ENCODE measurements at places on chromosomes 12 and 14.
A peak's percentile ranks its signal among the peaks of the same experiment; 100 is the strongest.

DNA sequence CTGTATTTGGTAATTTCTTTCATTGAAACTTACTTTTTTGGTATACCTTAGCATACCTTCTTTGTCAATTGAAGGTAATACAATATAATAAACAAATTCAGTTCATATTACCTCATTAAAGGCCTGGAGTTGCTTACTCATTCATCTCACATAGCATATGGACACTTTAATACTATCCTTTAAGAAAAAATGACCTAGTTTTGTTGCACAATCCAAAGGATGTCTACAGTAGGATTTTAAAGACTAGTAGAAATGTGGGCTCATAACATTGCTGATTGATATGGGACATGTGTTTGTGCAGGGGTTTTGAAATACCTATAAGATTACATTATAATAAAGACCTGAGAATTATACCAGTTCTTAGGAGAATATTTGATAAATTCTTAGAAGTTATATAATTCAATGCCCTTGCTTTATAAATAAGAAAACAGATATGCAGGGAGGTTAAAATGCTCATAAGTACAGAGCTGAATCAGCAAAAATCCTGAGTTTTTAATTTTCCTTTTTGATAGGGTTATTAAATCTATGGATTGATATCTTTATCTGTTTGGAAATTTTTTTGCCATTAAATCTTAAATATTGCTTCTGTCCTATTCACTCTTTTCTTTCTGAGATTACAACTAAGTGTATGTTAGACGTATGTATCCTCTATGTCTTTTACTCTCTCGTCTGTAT is 352.1 kb downstream of the ATP23 start:
- no peak for DNase-seq

DNA sequence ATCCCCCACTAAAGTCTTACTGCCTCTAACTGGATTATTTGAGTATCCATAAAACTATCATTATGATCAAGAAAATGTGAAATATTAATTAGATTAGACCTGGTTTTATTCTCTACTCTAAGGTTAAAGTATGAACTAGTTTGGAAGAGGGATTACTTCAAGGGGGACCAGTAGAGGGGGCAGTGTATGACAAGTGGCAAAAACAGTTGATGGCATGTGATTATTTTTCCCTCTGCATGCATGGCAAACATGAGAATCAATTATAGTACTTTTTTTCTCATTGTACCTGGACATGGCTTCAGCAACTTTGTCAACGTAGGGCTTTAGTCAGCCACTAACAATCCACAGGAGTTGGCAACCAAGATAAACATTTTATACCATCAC is 145.0 kb upstream of the SLC38A2 start:
- DNase-seq, result no peak

DNA sequence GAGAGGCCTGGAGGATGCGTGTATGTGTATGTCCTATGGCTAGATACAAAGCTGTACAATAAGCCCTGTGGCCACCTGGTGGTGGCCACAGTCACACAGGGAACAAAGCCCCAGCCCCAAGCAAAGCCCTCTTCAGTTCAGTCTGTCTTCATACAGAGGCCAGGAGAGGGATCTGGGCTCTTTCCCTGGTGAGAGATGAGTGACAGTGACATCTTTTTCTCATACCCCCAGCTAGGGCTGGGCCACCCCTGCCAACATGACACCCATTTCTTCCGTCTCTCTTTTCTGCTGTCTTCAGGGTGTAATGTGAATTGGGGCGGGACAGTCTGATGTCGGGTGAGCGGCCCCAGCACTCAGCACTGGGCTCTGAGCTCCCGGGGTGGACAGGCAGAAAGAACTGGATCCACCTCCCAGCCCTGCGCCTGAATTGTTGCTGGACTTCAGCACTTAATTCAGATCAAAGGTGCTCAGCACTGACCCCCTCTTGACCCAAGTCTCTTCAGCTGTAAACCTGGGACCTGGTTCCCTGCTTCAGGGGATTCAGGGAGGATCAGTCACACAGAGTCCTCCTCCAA is 59.8 kb downstream of the SERPINA3 start:
- DNase-seq, result no peak

DNA sequence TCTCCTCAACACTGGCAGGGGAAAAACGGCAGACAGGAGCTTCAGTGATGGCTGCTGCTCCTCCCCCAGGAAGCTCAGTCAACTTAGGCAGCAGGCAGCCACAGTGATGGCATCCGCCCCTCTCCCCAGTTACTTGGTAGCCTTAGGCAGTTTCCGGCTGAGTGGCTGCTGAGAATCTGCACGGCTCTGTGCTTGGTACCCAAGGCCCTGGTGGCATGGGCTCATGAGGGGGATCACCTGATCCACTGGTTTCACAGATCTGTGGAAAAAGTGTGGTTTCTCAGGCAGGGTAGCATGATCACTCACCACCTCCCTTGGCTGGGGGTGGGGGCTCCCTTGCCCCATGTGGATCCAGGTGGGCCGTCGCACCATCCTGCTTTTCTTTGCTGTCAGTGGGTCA is 244.6 kb upstream of the MDGA2 start:
- DNase-seq, result no peak

- DNase-seq, result peak; percentile 82
These were observed 1.2 kb upstream of the BMAL2 start for GRCh38 chr12:27331291-27331926.

DNA sequence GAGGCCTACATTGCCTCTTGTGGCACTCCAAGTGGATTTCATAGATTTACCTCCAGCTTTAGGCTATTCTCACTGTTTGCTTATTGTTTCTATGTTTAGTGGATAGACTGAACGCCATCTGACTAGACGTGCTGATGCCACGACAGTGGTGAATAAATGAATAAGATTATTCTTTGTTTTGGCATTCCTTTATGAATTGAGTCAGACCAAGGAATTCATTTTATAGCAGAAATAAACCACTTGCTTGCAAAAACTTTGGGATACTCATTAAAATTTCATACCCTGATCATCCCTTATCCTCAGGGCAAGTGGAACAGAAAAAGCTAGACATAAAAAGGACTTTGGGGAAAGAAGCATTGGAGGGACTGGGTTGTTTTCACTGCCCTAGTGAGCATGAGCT is 71.7 kb upstream of the FERMT2 start:
- peak; percentile 54 for DNase-seq

GRCh38 chr12:15527201-15528080 is 205.1 kb downstream of the PTPRO start:
- no peak for DNase-seq

GRCh38 chr14:62952226-62952625 is 93.0 kb downstream of the KCNH5 start:
- no peak for DNase-seq

GRCh38 chr12:122943196-122943595 is 23.1 kb downstream of the ABCB9 start:
- no peak for DNase-seq

- peak; percentile 60 for DNase-seq
These were observed 194.8 kb downstream of the CAPZA3 start for GRCh38 chr12:18932715-18933114.

- DNase-seq, result no peak
These were observed 8.1 kb downstream of the BCL7A start for GRCh38 chr12:122029620-122030423.

- DNase-seq, result peak; percentile 28
These were observed 602.8 kb downstream of the ALG10 start for GRCh38 chr12:34625116-34625515.

DNA sequence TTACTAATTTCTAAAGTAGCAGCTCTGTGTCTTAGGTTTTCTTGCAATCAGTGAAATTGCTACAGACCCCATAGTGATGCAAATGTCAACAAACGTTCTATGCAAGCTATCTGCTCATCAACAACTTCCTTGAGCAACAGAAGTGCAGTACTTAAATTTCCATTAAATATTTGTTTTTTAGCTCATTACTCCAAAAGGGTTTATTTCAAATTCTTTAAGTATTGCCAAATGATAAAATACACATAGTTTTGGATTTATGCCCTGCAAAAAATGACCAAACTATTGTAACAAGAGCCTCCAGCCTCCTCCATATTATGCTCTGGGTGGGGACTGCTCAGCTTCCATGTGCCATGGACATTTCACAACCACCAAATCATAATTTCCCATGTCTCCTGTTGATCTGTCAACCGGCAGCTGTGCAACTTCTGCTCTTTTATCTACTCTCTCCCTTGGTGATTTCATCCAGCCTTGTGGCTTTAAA is 4.4 kb downstream of the BDKRB1 start:
- DNase-seq, result peak; percentile 73

- no peak for DNase-seq
These were observed 88.6 kb downstream of the MGST1 start for GRCh38 chr12:16435875-16436554.

GRCh38 chr14:41404126-41404525 is 202.6 kb upstream of the LRFN5 start:
- no peak for DNase-seq

GRCh38 chr12:47206450-47207339 is 126.9 kb upstream of the AMIGO2 start:
- DNase-seq, result no peak

- peak; percentile 17 for DNase-seq
These were observed 745.7 kb downstream of the DIO2 start for GRCh38 chr14:79465651-79466050.

- DNase-seq, result no peak
These were observed 293.8 kb downstream of the NOVA1 start for GRCh38 chr14:26304056-26304455.

GRCh38 chr12:77882709-77883108 is 52.0 kb downstream of the NAV3 start:
- no peak for DNase-seq

DNA sequence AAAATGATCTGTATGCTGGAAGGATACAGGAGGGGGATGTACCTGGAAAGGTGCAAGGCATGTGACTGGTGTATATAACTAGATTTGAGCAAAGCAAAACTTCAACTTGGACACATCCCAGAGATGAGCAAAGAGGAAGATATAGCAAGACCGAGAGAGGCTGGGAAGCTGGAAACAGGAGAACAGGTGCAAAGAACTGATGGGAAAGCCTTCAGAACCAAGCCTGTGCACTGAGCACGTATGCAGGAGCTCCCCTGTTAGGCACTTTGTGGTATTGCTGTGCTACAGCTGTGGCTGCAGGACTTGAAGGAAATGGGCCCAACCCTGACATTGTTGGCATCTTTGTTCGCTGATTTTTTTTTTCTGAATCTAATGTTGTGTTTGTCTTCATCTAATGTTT is 120.7 kb upstream of the PWP1 start:
- DNase-seq, result peak; percentile 29

DNA sequence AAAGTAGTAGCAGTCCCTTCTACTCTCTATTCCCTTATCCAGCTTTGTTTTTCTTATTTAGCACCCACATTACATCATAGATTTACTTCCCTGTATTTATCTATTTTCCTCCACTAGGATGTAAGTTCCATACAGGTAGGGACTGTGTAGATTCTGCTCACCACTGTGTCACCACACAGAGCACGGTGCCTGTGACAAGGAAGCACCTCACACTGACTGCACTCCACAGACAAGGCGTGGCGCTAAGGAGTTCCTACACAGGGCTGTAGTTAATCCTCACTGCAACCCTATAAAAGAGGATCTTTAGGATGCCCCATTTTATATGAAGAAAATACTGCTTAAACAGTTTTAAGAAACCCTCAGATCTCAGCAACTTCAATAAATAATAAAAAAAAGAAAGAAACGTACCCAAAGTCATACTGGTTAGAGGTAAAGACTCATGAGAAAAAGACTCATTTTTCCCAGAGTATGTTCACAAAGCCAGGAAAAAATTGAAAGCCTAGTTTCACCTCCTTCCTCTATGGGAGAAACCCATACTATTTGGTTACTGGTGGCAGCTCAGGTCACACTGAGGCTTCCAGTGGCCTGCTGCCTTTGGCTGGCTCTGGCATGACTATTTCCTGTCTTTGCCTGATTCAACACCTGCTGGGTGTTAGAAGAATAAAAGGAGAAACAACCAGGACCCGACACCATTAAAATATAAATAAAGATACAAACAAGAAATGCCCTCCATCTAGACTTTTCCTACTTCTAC is 36.9 kb downstream of the RAD9B start:
- DNase-seq, result no peak

DNA sequence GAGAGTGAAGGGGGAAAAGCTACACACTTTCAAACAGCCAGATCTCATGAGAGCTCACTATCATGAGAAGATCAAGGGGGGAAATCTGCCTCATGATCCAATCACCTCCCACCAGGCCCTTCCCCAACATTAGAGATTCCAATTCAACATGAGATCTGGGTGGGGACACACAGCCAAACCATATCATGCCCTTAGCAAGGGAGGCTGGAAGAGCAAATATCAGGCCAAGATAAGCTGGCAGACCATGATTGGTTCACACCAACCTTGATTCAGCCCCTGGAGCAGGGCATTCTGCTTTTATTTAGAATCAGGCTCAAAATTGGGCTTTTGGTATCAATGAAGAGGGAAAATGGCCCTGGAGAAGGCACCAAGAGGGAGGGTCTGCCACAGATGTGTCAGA is 137.4 kb downstream of the PRKCH start:
- DNase-seq, result no peak

DNA sequence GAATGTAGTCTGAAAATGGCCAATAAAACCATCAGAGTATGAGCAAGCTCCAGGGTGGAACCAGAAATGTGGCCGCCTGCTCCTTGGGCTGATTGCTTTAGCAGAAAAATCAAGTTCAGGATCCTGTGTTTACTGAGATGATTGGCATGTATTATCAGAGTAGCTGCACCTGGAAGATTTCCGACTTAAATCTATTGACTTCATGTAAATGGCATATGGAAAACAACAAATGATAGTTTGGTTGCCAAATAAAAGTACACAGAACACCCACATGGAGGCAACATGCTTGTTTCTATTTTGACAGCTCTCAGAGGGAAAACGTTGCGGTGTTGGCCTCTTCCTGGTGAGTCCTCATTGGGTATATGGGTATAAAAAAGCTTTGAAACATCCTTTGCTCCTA is 31.3 kb downstream of the SOCS2 start:
- DNase-seq, result no peak

DNA sequence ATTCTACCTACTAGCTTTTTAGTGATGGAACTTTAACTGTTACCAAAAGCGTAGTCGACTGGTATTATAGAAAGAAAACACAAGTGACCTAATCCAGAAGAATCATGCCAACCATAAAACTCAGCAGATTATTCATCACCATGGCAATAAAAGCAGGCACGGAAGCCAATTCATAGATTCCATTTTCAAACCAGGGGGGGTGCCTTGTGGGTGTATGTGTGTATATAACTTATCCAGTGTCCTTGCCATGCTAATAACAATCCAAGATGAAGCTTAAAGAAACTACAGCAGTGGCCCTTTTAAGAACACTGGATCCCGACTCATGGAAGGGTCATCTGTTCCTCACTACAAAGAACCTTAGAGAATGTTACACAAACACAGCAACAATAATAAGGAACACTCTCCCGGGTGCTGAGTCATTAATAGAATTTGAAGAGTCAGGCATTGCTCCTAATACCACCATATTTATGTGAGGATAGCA is 61.0 kb downstream of the EPS8 start:
- DNase-seq, result peak; percentile 65

GRCh38 chr14:103943673-103944072 is 1.3 kb upstream of the RD3L start:
- no peak for DNase-seq
